GM23338 (cell line): ENCODE measurements at places on chromosomes 1 and 21. TPM values are rescaled to one million over a fixed set of nuclear protein-coding genes. Genes with fewer than 3 reads are reported as not detected.

- H3K4me1 ChIP-seq = peaks cover 28% of the 10 kb centered on the region
- H3K36me3 ChIP-seq = no peaks in the 10 kb centered on the region
- DNase-seq = peak; percentile 80
- H3K4me3 ChIP-seq = peak overlapping the region; percentile 82
These were observed 7.2 kb upstream of the MPZL1 start for GRCh38 chr1:167714439-167715156.

ZC3H12A gene
- 7.0 and 9.3 TPM in 2 replicates for total RNA-seq

GRCh38 chr1:107352850-107353249, 212.0 kb downstream of the NTNG1 start:
- no peak overlapping the region for H3K4me3 ChIP-seq
- no peaks in the 10 kb centered on the region for H3K27me3 ChIP-seq
- DNase-seq = peak; percentile 39
- H3K36me3 ChIP-seq = no peaks in the 10 kb centered on the region
- no peak overlapping the region for H3K27ac ChIP-seq
- no peaks in the 10 kb centered on the region; the same call in 1 of the 2 replicates for H3K4me1 ChIP-seq

DNA sequence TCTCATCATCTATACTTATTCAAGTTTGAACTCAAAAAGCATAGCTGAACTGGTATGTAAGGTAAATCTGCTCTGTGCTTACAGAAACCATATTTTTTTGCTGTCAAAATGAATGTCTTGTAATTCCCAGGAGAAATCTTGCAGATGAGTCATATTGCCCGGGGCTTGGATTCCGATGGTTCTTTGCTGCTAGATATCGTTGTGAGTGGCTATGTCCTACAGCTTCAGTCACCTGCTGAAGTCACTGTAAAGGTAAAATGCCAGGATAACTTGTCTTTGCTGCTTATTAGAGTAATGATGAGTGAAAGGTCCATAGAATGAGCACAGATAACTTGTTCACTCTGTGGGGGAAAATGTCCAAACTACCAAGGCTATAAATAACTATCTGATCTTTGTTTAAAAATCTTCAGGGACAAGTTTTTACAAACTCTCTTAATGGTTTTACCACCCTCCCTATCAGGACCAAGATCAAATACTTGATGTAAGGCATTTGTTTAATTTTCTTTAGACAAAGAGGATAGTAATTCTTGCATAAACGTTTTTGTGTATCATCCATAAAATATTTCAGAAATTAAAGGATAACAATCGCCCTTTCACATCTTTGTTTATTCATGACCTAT, 222.3 kb downstream of the TPR start:
- no peak overlapping the region for H3K27ac ChIP-seq
- H3K27me3 ChIP-seq = no peaks in the 10 kb centered on the region
- DNase-seq = no peak
- H3K4me3 ChIP-seq = no peak overlapping the region
- no peaks in the 10 kb centered on the region for H3K36me3 ChIP-seq

- H3K27ac ChIP-seq = no peak overlapping the region
- no peaks in the 10 kb centered on the region for H3K36me3 ChIP-seq
- peaks cover 36% of the 10 kb centered on the region for H3K4me1 ChIP-seq
- no peak overlapping the region for H3K4me3 ChIP-seq
These were observed 3.0 kb upstream of the SDE2 start for GRCh38 chr1:226001963-226002666.

DNA sequence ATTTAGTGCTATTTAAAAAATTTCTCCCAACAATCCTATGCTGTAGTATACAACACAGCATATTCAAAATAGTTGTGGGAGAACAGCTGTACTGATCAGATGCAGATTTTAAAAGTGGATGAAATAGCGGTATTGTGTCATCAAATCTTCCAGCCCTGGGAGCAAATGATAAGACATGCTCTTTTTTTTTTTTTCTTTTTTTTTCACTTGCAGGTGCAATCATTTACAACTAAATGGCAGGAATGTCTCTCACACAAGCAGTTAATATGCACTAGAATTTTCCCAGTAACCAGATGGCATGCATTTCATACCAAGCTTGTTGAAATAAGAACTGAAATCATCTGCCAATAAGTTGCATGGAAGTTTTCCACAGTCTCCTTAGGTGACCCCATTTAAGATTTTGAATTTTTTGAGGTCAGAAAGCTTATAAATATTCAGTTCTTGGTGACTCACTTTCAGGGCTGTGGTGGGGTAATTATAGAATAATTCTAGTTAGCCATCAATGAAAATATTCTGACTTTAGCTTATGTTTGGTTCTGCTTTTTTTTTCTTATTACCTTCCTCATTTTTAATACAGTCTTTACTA, 623.9 kb upstream of the NR5A2 start:
- H3K27me3 ChIP-seq = no peaks in the 10 kb centered on the region
- peak; percentile 46 for DNase-seq
- H3K4me1 ChIP-seq = peaks cover 20% of the 10 kb centered on the region; the same call in 1 of the 2 replicates
- H3K36me3 ChIP-seq = no peaks in the 10 kb centered on the region

CD53 gene
- total RNA-seq = 0.28 and 0.93 TPM in 2 replicates

DNA sequence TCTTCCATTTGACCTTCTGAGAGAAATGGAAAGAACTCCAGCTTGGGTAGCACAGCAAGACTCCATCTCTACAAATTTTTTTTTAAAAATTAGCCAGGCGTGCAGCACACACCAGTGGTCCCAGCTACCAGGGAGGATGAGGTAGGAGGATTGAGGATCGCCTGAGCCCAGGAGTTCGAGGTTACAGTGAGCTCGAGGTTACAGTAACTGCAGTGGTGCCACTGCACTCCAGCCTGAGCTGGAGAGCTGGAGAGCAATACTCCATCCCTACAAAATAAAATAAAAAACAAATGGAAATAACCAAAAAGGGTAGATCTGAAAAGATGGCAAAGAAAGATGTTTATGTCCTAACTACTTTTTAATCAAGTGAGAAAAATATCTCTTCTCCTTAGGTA, 14.5 kb downstream of the POGZ start:
- peak overlapping the region; percentile 53 for H3K27ac ChIP-seq
- H3K4me3 ChIP-seq = no peak overlapping the region
- H3K36me3 ChIP-seq = peaks cover 5% of the 10 kb centered on the region; the same call in 1 of the 2 replicates
- H3K4me1 ChIP-seq = no peaks in the 10 kb centered on the region; the same call in 1 of the 2 replicates

GUK1 gene
- 84.0 and 87.5 TPM in 2 replicates for total RNA-seq

C8B gene
- not detected in 2 replicates for total RNA-seq

CFAP107 gene
- 0.07 TPM in 1 of 2 replicates, not detected in the other for total RNA-seq

DNA sequence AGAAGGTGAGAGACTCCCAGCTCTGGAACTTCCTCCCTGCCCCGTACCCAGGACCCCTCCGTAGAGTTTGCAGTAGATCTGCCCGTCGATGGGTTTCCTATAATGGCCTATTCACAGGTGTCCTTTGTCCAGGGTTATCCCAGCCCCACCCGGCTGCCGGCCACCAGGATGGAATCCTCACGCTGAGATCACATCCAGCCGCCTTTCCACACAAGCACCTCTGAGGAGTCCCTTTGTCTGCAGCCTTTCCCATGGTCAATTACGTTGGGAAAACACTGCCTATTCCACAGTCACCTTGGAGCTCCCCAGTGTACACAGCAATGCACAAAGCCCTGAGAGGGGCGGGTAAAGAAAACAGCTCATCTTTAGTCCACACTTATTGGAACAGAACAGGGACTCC, 190.0 kb upstream of the EDN2 start:
- H3K27ac ChIP-seq = no peak overlapping the region
- no peaks in the 10 kb centered on the region for H3K36me3 ChIP-seq
- DNase-seq = no peak
- no peaks in the 10 kb centered on the region for H3K27me3 ChIP-seq

DNA sequence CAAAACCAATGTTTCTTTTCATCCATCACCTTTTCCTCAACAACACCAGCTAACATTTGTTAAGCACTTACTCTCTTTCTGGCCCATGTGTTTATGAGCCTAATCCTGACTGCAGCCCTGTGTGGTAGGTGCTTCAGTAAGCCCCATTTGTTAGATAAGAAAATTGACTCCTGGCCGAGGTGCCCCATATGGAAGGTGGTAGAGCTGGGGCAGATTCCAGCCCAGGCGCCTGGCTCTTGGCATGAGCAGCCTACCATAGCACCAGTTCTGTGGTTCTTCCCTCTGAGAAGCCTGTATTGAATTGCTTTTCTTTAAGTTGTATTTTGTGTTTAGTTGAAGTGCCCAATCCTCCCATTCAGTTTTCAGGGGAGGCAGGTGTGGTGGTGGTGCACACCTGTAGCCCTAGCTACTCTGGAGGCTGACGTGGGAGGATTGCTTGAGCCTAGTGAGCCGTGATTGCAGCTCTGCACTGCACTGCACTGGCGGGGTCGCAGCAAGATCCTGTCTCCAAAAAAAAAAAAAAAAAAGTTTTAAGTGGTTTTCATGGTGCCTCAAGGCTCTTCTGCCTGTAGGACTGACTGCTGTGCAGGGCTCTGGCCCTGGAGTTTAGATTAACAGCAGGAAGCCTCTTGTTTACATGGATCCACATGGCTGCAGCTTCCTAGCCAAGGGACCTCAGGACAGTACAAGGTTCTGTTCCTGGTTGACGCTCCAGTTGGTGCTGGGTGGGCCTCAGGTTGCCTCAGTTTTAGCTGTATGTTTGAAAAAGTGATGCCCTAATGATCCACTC, 125.9 kb downstream of the MRPS6 start:
- DNase-seq = no peak
- no peak overlapping the region for H3K4me3 ChIP-seq
- peaks cover 77% of the 10 kb centered on the region for H3K4me1 ChIP-seq

- no peaks in the 10 kb centered on the region for H3K36me3 ChIP-seq
- no peak overlapping the region for H3K4me3 ChIP-seq
- H3K27ac ChIP-seq = no peak overlapping the region
- no peaks in the 10 kb centered on the region for H3K27me3 ChIP-seq
- 0 out of 2 replicates have a peak, but pooled peaks cover 3% of the 10 kb centered on the region for H3K4me1 ChIP-seq
These were observed 181.2 kb upstream of the SNX7 start for GRCh38 chr1:98480271-98480670.

- H3K27ac ChIP-seq = no peak overlapping the region
- no peaks in the 10 kb centered on the region; the same call in 1 of the 2 replicates for H3K4me1 ChIP-seq
- H3K27me3 ChIP-seq = peaks cover 21% of the 10 kb centered on the region
- H3K4me3 ChIP-seq = peak overlapping the region; percentile 63
- peak; percentile 93 for DNase-seq
- H3K36me3 ChIP-seq = no peaks in the 10 kb centered on the region
These were observed 1.2 kb downstream of the GPR153 start for GRCh38 chr1:6259491-6260362.

RHBG gene
- total RNA-seq = 1.6 and 1.7 TPM in 2 replicates

LAX1 gene
- not detected in 2 replicates for total RNA-seq

LPAR3 gene
- total RNA-seq = 27.8 and 36.9 TPM in 2 replicates

DNA sequence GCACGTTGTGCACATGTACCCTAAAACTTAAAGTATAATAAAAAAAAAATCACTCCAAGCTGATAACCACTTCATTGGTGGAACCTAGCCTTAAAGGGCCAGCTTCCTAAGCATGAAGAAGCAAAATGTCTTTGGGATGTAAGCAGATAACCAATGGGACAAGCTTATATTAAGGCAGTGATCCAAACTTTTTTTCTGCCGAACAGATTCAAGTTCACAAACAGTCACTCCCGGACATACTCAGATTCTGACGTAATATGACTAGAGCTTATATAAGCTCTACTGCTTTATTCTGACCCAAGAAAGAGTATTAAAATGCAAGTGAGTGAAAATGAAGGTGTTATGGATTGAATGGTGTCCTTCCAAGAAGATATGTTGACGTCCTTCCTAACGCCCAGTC, 44.9 kb upstream of the HIVEP3 start:
- no peak overlapping the region for H3K4me3 ChIP-seq
- H3K27me3 ChIP-seq = no peaks in the 10 kb centered on the region
- no peaks in the 10 kb centered on the region for H3K4me1 ChIP-seq
- no peaks in the 10 kb centered on the region for H3K36me3 ChIP-seq
- no peak for DNase-seq
- no peak overlapping the region for H3K27ac ChIP-seq

C4BPB gene
- total RNA-seq = not detected in 2 replicates

DNA sequence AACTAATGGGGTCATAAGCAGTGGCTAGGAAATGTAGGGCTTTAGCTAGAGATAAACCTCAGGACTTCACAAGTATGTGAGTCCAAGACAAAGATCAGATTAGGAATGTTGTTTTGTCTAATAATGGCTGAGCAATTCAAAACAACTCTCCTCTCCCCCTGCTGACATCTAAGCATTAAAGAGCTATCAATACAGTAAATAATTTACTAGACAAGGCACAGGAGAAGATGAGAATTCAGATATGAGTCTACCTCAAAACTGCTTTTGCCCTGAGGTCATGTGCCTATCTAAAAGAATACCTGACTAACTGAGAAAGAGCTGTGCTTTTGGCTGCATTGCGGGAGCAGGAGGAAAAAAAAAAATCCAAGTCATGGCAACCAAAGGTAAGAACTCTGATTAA, 86.8 kb downstream of the SPATA17 start:
- no peak overlapping the region for H3K27ac ChIP-seq
- no peaks in the 10 kb centered on the region for H3K4me1 ChIP-seq
- H3K27me3 ChIP-seq = no peaks in the 10 kb centered on the region
- H3K4me3 ChIP-seq = no peak overlapping the region

DNA sequence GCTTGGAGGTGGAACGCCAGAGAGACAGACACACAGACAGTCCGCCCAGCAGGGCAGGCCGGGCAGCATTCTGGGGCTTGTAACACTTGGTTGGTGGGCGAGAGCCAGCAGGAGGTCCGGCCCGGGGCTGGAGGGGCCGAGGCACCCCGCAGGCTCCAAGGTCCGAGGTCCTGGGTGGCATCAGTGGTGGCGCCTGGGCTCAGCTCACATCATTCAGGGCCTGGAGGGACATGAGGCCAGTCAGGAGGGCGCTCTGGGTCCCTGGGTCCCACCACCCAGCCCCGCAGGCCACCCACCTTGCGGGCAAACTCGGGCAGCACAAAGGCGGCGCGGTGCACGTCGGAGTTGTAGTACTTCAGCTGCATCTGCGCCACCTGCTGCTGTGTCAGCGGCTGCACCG, 5.2 kb downstream of the SRM start:
- DNase-seq = no peak
- peaks cover 10% of the 10 kb centered on the region for H3K4me1 ChIP-seq
- peaks cover 4% of the 10 kb centered on the region; the same call in 1 of the 2 replicates for H3K36me3 ChIP-seq

EXO5 gene
- 5.9 and 7.2 TPM in 2 replicates for total RNA-seq

DNA sequence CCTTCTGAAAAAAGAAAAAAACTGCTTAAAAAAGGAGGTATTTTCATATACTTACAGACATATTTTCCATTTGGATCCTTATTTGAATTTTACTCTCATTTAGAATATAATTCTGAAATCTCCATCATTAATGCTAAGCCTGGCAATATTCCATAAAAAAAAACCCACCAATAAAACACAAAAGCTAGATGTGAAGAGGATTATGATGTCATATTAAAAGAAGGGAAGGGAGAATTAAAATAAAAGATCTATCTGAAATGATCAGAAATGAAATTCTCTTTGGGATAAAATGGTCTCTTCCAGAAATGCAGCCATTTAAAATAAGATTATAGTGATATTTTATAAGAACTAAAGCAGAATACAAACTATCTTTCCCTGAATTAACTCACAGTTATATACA, 206.7 kb upstream of the CAMK1G start:
- no peaks in the 10 kb centered on the region for H3K27me3 ChIP-seq
- H3K4me1 ChIP-seq = peaks cover 26% of the 10 kb centered on the region
- no peaks in the 10 kb centered on the region for H3K36me3 ChIP-seq
- no peak overlapping the region for H3K4me3 ChIP-seq
- no peak for DNase-seq

DNA sequence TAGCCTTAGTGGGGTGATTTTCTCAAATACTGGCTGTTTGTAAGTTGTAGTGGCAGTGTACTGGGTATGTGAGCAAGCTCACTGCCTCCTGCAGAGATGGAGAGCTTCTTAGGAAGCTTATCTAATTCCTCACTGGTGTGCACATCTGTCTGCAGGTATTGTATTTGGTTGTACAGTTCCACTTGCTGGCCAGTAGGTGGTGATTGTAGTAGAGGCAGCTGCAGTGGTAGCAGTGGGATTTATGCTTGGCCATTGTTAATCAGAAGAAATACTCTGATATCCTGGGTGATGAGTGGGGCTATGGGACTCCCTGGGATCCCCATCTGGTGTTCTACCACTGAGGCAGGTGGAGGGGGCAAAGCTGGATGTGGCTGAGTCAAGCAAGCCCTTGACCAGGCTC, 276.1 kb upstream of the SPAG17 start:
- H3K27me3 ChIP-seq = no peaks in the 10 kb centered on the region
- 0 out of 2 replicates have a peak, but pooled peaks cover 3% of the 10 kb centered on the region for H3K36me3 ChIP-seq
- H3K27ac ChIP-seq = no peak overlapping the region
- no peak overlapping the region for H3K4me3 ChIP-seq
- peak; percentile 20 for DNase-seq
